A172 (cell line): ENCODE measurements at places on chromosomes 2 and 18. TPM values are rescaled to one million over a fixed set of nuclear protein-coding genes. Genes with fewer than 3 reads are reported as not detected.

DNA sequence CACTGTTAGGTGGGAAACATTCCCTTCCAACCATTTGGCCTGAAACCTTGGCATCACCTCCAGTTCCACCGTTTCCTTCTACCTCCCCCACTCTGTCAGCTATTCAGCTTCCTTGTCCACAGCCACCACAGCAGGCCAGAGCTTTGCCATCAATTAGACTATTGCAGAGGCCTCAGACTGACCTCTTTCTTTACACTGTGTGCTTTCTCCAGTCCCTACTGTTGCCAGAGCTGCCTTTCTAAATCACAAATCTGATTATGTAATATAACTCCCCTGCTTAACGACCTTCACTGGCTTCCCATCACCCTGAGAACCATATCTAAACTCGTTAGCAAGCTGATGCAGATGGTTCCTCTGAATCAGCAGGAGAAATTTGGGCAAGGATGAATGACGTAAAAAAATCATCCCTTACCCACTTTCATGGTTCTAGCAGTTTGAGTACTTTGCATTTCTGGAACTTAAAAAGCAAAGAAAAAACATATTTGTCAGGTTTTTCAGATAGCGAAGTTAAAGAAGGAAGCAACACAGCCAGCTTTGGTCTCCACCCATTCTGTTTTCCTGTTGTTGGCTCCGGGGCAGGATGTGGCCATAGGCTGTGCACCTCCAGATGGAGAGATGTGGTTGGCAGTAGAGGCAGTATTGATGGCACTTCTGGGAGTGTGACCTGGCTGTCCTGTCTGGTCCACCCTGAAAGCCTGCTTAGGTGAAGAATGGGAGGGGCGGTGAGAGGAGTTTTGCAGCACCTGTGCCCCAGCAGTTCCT lies 422.1 kb downstream of the PARD3B start:
- no peak for DNase-seq

DNA sequence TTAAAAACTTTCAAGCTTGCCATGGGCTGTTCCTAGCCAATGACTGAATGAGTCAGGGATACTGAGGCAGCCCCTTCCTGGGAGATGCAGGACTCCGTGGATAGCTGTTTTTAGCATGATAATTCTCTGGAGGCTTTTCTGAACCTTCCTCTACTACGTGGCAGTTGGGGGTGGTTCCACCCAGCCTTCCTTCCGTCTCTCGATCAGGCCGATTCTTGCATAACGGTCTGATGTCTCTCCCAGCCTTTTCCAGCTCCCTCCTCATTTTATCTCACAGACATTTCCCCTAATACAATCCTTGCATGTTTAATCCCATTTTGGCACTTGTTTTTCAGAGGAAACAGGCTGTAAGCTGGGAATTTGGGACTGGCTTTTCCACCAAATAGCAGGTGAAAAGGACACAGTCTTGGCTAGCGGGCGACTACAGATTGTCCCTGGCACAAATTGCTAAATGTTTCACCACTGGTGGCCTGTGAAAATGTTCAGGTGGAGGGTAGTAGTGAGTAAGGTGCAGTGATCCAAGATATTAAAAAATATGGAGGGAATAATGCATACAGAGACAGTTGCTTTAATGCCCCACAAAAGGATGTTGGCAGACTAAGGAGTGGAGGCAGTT lies 21.0 kb upstream of the CTLA4 start:
- no peak for DNase-seq

DNA sequence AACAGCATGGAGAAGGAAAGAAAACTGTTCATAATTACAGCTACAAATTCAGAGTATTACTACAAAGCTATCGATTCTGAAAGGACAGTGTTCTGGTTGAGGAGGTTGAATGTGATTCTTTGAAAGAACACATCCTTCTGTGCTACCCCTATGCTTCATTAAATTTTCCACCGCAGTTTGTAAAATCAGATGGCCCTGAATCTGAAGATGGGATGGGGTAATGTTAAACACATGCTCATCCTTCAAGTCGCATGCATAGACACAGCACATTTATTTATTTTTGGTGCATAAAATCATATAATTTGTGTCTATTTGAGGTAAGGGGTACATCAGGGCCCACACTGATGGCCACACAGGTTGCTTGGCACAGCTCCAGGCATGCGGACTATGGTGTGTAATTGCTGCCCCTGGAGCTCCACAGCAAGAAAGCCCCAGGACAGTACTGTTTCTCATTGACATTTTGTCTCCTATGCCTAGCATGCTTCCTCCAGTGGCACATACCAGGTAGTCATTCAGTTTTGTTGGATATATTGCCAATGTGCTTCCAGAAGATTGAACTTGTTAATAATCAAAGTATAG lies 238.8 kb upstream of the TANK start:
- DNase-seq, result no peak

DNA sequence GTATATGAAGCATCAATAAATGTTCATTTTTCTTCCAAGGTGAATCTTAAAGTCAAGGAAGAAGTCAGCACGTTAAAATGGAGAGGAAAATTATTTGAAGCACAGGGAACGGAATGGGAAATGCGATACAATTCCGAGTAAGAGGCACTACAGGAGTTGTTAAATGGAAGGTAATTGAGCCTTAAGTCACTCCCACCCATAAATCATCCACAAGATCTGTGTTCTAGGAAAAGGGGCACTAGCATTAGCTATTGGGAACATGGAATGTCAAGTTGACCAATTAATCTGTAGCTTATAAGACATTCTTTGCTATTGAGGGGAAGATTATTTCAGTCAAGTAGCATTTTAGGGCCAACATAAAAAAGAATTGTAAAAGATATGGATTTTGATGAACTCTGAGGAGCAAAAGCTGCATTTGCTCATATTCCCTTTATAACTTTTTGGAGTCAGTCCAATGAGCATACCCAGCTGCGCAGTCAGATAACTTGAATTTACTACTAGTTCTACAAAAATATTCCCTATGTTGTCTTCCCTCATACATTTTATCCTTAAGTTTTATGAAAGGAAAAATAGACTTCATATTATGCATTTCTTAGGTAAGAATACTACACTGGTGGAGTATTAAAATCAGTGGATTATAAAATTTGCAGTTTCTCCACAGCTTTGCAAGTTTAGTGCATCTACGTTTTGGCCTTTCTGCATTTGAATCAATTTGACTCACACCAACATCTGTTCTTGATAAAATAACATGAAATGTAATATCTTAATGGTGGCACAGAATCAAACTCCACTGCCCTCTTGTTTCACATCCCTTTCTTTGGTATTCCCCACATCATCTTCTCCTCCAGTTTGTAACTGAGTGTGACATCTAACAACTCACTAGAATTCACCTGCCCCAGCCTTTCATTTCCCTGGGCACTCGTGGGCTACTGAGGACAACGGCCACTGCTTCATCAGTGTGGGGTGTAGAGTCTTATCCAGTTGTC lies 95.6 kb downstream of the SP3 start:
- no peak for DNase-seq

NOL4 gene
- not detected in 2 replicates for total RNA-seq

C2orf80 gene
- not detected in 2 replicates for total RNA-seq

RMDN2 gene
- total RNA-seq, result 4.5 and 11.3 TPM in 2 replicates

TNS1 gene
- total RNA-seq, result 1.6 and 1.7 TPM in 2 replicates
